ENCODE measurements at places on chromosomes 16 and 17.

- no peak for DNase-seq
Measured at GRCh38 chr16:57873218-57873617, 70.9 kb upstream of the KIFC3 start.

DNA sequence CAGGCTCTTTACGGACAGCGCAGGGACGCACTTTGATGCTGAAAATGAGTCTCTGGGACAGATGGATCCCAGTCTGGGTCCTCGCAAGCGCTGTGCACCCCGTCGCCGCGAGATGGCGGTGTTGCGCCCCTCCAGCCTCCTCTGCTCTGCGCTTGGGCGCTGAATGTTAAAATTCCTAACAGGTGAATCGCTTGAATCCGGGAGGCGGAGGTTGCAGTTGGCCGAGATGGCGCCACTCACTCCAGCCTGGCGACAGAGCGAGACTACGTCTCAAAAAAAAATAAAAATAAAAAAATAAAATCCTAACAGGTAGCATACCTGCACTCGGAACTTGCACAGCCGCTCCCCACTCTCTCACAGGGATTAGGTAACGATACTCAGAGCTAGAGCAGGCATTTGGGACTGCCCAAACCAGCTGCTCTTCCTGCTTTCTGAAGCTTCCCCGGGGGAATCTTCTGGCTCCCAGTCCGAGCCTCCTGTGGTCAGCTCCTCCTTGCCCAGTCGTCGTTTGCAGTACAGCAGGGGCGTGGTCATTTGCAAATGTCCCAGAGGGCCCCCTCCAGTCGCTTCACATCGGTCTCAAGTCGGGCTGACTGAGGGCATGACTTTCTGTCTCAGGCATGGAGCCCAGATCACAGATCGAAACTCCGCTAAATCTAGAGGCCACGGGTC, 26.2 kb upstream of the OSGIN1 start:
- peak; percentile 60 for DNase-seq

- DNase-seq = no peak
Measured at GRCh38 chr16:57096192-57096591, 3.8 kb downstream of the CPNE2 start.

DNA sequence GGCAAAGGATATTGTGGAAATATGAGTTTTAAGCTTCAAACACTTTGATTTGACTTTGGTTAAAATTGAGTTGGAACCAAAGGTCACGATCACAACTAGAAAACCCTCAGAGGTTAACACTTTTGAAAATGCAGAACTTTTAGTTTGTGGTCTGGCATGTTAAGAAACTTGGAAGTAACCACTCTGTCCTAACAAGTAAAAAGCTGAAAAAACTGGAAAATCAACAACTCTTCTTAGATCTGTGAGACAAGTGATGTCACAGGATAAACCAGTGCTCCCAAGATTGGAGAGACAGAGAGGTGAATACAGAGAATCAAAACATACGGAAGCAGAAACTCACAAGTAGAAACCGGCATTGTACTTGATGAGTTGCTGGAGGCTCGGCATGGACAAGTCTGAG, 17.4 kb downstream of the MFSD6L start:
- no peak for DNase-seq

GRCh38 chr17:67239597-67239996, 5.4 kb downstream of the HELZ start:
- no peak for DNase-seq

DNA sequence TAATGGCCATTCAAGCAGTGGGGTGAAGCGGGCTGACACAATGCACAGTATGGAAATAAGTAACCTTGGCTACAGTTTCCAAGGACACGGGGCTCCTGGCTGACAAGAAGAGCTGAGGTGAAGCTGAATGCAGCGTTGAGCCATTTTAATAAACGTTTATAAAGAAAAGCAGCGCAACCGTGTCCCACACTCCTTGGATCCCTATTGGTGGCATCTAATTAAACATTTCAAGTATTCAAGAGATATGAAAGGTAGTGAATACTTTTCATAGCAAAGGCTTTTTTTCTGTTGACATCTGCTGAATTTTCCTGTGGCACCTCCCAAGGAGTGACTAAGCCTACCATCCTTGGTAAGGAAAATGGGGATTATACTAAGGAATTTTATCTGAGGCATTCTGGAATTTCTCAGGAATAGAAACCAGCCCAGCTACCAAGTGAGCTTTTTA, 26.5 kb downstream of the DUSP14 start:
- DNase-seq = no peak

DNA sequence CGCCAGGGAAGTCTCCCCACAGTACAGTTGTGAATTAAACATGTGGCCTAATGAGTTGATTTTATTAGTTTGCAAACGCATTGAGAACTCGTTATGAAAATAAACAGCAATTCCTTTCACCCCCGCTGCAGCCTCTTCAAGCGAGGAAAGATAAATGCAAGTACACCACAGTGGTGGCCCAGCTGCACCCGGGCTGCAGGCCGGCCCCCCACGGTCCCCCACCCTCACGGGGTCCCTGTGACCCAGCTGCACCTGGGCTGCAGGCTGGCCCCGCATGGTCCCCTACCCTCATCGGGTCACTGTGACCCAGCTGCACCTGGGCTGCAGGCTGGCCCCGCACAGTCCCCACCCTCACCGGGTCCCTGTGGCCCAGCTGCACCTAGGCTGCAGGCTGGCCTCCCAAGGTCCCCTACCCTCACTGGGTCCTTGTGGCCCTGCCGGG, 32.2 kb downstream of the SDK2 start:
- no peak for DNase-seq

- no peak for DNase-seq
Measured at GRCh38 chr16:12903407-12904328, 2.3 kb downstream of the SHISA9 start.

DNA sequence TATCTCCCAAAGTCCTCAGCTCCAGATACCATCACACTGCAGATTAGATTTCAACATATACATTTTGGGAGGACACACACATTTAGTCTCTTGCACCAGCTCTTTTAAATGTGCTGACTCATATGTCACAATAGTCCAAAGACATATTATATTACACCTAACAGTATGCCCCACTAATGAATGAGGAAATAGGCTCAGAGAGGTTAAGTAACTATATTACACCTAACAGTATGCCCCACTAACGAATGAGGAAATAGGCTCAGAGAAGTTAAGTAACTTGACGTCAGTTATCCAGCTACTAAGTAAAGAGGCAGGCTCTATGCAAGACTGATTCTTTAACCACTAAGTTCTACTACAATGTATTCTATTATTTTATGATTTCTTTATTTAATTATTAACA, 9.7 kb downstream of the IRX6 start:
- no peak for DNase-seq

DNA sequence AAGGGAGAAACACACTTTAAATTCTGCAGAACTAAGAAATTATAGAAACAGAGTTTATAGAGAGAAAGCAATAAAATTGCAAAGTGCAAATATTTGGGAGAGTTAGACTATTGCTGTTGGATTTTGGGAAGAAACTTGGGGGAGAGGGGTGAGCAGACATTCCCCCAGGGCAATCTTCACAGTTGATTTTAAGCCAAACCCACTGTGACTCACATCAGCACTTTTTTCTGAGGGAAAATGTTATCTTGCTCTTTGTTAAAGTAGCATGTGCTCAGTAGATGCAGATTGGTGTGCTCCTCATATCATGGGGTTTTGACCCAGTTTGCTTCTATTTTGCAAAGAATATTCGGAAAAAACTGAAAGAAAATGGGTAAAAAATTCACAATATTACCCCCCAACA, 367.6 kb downstream of the CDH11 start:
- DNase-seq = no peak

GRCh38 chr17:79188048-79188447, 113.4 kb downstream of the ENGASE start:
- DNase-seq = peak; percentile 12

- DNase-seq = no peak
Measured at GRCh38 chr17:40599468-40599763, 34.1 kb upstream of the CCR7 start.

DNA sequence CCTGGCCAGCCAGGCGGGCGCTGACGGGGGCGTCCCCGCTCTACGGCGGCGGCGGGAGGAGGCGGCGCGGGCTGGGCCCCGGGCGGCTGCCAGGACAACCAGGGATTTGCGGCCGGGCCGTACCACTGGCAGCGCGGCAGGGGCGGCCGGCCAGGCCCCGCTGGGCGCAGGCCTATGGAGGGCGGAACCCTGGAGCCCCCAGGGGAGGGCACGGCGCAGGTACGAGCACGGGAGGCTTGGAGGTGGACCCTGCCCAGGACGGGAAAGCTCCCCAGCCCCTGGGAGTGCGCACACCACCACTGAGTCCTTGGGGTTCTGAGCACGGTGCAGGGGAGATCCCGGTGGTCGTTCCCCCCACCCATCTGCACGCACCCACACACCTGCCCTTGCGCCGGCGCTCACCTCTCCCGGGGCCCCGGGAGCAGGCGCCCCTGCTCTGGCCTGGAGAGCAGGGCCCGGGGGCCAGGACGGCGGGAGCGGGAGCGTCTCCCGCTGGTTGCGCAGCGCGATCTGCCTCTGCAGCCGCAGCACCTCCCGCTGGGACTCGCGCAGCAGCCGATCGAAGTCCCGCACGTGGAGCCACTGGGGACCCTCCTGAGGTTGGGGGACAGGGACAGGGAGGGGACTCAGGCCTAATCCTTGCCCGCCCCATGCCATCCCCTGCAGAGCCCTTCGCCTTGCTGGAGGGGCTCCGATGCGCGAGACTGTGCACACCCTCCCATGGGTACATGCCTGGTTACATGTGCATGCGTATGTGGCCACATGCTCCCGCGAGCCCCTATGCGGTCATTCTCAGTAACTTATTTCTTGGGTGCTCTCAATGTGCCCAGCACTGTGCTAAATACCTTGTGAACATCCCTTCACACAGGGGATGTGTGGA, 3.9 kb downstream of the TSPOAP1 start:
- DNase-seq = no peak

DNA sequence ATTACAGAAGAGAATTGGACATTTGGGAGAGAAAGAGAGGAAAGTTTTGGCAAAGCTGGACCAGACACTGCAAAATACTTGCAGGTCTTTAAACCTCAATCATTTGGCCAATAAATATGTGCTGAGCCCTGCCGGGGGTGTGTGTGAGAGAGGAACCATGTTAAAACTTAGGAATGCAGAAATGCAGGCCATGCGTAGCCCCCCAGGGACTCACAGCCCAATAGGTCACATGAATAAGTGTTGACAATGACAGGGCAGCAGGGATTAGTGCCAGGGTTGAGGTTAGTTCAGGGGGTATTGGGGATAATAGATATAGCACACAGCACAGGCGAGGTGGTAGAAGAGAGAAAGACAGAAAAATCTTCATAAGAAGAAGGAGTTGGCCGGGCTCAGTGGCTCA, 113.3 kb upstream of the ADAMTS18 start:
- DNase-seq = no peak

DNA sequence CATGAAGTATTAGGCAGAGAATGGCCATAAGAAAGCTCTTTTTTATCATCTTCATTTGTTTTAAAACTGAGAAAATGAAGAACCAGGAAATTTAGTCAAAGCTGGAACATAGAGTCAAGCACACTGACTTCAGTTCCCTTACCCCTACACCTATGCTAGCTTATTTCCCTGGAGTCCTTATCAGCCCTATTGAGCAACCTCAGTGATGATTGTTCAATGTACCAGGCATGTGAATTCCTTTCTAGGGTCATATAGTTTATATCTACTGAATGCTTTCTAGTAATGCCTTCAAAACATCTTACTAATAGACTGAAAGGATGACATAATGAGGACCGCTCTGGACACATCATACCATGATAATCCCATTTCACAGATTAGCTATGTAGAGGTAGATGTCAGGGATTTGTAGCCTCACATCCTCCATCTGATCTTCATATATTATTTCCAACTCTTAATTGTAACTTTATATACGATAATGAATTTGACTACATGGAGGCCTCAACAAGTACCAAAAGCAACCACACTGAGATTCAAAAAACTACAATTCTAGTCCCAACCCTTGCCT, 460.4 kb upstream of the DYNLRB2 start:
- DNase-seq = no peak

- no peak for DNase-seq
Measured at GRCh38 chr17:70158591-70158990, 10.7 kb upstream of the KCNJ2 start.

DNA sequence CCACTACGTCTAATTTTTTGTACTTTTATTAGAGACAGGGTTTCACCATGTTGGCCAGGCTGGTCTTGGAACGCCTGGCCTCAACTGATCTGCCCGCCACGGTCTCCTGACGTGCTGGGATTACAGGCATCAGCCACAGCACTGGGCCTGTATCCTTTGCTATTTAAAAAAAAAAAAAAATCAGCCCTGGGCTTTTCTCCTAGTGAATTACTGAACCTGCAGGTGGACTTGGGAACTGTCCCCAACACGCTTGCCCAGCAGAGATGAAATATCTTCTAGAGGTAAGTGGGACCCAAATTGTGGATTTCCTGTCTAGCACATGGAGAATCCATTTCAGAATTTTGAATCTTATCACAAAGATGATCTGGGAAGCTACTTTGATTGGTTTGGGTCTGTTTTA, 14.8 kb downstream of the CNOT1 start:
- no peak for DNase-seq

DNA sequence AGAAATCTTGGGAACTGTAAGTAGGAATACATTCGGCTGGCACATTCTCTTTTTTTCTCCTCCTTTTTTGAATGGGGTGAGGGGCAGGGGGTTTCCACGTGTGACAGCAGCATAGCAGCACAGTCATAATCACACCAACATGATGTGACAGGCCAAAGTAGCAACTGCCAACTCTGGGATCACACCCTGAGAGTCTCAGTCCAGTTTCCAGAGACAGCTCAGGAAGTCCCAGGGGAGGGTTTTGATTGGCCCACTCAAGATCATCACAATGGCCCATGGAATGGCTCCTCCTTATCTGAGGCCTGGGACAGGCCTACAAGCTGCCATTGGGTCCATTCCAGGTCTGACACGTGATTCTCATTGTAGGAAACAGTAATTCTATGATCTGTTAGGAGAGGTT, 207.1 kb upstream of the ASIC2 start:
- DNase-seq = no peak

GRCh38 chr17:69350911-69351310, 24.0 kb upstream of the ABCA5 start:
- no peak for DNase-seq

DNA sequence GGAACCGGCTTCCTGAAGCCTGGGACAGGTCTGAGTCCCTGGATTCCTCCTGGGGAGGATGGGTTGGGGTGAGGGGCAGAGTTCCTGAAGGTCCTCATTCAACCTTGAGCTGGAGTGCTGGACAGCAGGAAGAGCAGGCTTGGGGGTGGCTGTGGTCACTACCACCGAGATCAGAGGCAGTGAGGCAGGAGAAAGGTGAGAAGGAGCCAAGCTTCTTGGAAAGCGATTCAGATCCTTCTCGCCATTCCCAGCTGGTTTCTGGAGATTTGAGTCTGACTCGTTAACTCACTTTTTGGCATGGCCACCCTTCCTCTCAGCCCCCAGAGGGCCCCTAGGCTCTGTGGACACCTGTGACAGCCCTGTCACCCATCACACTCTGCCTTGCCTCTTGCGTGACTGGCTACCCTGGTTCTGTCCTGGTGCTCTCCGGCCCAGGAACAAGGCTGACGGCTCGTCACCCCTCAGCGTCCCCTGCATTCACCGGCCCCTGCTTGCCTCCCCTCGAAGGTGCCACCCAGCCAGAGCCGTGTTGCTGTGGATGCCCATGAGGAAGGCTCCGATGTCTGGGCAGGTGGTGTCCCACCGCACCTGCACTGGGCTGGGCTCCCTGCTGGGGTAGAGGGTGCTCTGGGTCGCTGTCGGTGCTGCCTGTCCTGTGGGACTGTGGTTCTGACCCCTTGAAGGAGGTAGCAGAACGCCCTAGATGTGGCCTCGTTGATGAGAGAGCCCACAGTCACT, 9.7 kb upstream of the TIMP2 start:
- DNase-seq = no peak

- DNase-seq = no peak
Measured at GRCh38 chr17:74968361-74968780, 4.2 kb downstream of the HID1 start.

- no peak for DNase-seq
Measured at GRCh38 chr17:63382826-63383225, 63.3 kb downstream of the CYB561 start.
